ENCODE measurements at places on chromosomes 1 and 21.

DNA sequence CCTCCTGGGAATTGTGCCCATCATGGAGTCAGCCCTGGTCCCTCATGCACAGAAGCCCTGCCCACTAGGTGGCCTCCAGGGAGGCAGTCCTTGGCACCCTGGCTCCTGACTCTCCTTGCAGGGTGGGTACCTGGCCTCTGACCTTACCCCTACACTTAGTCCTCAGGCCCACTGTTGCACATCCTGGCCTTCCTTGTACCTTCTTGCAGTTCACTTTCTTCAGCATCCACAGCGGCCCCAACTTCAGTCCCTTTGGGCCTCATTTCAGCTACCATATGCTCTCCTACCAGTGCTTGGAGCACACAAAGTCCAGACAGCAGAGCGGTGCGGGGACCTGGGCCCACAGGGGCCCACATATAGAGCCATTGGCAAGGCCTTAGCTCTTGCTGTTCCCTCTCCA, 19.2 kb upstream of the PARP1 start:
- peak; percentile 45 for DNase-seq

DNA sequence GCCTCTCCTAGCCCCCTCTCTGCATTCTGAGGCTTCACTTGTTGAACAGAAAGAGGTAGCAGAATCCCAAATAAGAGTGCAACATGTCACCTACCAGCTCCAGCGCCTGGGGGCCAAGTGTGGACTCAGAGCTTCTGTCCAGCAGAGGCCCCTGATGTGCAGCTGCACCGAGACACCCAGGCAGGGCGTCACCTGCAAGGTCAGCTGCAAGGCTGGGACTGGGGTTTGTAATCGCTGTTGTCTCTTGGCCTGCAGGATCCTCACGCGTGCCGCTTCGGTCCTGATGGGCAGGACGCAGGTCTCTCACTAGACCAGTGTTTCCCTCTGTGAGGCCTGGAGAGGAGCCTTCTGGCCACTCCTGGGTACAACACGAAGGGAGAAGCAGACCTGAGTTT, 4.3 kb upstream of the SLX9 start:
- no peak for DNase-seq

DNA sequence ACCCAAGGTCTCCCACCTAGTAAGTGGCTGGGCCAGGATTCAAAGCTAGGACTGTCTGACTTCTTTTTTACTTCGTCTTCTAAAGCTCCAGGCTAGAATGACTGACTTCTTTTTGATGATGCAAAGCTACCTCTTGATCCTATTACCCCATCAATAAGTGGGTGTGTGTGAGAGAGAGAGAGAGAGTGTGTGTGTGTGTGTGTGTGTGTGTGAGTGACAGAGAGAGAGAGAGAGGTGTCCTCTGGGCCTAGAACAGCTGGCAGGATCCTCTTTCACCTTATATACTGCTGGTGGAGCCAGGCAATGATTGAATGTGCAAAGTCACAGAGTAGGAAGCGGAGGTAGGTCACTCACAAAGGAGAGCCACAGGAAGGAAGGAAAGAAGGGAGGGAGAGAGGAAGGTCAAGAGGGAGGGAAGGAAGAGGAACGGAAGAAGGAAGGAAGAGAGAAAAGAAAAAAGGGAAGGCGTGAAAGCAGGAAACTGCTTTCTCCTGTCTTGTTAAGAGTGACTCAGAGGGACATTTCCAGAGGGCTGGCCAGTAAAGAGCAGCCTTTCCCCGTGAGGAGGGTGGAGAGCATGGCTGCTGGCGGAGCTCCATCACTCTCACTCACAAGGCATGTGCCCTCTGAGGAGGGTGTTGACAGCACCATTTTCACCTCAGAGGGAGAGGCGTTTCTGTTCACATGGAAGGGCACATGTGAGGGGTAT, 68.9 kb downstream of the CDC7 start:
- DNase-seq, result no peak

GRCh38 chr21:17461014-17461413, 51.8 kb upstream of the CXADR start:
- DNase-seq, result no peak

- DNase-seq, result no peak
Measured at GRCh38 chr1:84390226-84390625, 8.1 kb upstream of the DNASE2B start.

DNA sequence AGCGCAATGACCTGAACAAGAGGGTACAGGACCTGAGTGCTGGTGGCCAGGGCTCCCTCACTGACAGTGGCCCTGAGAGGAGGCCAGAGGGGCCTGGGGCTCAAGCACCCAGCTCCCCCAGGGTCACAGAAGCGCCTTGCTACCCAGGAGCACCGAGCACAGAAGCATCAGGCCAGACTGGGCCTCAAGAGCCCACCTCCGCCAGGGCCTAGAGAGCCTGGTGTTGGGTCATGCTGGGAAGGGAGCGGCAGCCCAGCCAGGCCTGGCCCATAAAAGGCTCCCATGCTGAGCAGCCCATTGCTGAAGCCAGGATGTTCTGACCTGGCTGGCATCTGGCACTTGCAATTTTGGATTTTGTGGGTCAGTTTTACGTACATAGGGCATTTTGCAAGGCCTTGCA, 5.4 kb upstream of the CCDC28B start:
- DNase-seq, result no peak

DNA sequence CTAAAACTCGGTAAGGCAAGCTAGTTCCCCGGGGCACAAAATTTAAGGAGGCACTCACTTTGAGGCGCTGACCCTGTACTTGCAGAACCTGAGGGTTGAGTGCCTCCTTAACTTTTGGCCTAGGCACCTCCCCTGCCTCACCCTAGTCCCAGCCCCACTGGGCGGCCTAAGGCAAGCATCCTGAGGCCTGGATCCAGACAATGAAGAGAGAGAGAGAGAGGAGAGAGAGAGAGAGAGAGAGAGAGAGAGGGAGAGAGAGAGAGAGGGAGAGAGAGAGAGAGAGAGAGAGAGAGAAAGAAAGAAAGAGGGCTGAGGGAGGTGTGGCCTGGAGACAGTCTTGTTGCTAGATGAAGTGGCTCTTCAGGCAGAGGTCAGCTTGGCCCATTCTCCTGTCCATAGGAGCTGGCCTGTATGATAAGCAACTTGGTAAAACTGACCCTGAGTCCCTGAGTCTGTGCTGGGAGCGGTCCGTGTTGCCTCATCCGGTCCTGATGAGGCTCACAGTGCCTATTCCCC, 7.4 kb upstream of the LRRN2 start:
- DNase-seq, result no peak

DNA sequence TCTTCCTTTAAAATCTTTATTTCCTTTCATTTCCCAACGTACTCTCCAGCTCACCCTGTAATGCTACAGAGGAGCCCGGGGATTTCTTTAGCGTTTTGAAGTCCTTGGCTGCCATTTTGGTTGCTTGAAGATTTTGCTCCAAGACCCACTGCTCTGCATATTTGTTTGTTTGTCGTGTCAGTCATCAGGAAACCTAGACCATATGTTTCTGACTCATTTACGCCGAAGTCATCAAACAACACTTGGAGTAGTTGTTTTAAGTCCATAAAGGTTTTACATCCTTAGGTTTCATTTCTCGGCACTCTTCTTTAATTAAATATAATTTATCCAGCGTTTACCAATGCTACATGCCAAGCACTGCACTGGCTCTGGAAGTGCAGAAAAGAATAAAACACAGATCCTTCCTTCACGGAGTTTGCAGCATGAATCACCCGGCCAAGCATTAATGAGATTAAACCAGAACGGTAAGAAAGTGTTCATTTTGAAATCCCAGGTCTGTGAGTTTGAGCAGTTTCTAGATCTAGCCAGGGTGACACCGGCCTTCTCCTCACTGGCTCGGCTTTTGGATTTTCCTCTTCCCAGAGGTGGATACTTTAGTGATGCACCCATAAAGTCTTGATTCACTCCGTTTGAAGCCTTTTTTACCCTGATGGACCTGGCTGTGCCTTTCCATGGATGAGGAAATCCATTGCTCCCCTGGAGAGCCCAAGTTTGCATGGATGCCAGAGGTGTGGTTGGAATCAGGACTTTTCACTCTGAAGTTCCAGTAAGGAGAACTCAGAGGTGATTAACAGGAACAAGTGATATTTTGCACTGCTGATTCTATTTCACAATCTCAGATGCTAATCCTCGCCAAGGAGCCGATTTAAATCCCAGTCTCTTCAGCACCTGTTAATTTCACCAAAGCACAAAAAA, 109.3 kb downstream of the KAZN start:
- no peak for DNase-seq

- peak; percentile 37 for DNase-seq
Measured at GRCh38 chr1:48007047-48007446, 9.9 kb upstream of the TRABD2B start.

DNA sequence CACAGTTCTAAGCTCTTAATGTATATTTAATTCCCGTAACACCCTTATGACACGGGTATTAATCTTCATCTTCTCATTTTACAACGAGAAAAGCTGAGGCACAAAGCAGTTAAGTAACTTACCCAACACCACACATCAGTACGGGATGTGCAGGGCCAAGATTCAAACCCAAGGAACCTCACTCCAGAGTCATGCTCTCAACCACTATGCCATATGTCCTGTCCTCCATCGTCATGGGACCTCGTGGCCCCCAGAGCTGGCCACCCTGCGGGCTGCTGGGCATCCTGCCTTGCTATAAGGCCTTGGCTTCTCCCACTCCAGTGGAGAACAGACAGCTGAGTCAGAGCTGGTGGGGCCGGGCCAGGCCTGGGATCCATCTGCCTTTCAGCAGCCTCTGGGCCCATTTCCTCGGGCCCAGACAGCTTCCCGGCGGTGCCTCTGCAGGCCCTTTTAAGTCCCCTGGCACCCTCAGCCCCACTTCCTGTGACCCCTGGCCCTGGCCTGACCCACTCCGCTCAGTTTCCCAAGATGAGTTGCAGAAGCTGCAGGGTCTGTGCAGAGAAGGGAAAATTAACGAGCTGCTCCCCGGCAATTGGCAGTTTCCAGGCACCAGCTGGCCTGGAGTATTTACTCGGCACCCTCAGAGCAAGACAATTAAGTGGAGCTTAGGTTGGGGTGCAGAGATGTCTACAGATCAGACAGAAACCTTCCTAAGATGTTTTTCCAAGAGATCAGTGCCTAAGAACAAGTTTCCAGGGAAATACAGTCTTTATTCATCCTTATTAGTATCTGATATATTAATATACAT, 98.2 kb downstream of the EPHB2 start:
- DNase-seq, result no peak

DNA sequence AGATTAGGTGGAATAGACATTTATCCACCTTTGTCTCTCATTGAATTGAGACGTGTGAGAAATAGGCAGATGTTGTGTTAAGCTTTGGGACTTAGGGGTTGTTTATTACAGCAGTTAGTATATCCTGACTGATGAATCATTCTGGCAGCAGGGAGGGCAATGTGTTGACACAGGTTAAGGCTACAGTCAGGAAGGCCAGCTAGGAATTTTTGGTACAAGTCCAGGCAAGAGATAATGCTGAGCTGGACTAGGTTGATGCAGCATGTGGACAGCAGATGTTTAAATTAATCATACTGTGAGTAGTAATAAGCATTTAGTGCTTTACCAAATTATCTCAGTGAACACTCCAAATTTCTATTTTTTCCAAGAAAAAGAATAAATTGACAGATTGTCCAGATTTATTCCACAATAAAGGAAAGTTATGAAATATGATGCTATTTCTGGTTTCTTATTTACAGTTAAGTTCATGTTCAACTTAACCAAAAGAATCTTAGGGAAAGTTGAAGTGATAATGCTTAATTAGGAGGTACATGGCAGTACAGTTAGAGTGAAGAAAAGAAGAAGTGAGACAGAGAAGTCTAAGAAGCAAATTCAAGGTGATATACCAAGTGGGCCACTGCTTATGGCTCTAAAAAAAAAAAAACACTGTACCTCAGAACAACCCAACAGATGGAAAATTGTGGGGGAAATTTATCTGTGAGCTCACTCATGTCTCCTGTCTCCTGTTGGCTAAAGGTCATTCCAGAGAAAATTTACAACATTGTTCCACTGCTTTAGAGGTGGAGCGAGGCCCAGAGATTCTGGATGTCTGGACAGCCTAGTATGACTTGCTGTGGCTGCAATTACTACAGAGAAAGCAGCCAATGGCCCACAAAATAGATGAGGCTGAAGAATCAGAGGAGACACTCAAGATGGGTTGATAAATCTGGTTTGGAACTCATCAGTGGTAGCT, 102.7 kb upstream of the C21orf91 start:
- DNase-seq, result no peak

GRCh38 chr1:32205401-32206370, at the start of gene IQCC:
TSS of gene IQCC (plus strand) at chr1:32205671. CDS start at chr1:32205682, 11 bp downstream.
- DNase-seq, result peak; percentile 90

DNA sequence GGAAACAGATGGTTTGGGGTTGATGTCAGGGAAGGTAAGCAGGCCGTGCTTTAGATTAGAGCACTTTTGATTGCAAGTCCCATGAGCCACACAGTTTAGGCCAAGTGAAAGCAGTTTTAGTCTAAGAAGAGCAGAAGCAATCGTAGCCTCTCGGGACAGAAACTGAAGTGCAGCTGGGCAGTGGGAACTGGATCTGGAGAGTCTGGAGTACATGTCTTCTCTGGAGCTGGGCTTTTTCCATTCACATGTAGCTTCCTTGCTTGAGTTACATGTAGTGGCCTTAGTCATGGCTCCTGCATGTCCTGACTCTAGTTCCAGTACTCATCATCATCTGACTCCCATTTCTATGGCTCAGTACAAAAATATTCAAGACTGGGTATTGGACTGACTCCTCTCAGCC, 16.7 kb downstream of the CAMTA1 start:
- no peak for DNase-seq

DNA sequence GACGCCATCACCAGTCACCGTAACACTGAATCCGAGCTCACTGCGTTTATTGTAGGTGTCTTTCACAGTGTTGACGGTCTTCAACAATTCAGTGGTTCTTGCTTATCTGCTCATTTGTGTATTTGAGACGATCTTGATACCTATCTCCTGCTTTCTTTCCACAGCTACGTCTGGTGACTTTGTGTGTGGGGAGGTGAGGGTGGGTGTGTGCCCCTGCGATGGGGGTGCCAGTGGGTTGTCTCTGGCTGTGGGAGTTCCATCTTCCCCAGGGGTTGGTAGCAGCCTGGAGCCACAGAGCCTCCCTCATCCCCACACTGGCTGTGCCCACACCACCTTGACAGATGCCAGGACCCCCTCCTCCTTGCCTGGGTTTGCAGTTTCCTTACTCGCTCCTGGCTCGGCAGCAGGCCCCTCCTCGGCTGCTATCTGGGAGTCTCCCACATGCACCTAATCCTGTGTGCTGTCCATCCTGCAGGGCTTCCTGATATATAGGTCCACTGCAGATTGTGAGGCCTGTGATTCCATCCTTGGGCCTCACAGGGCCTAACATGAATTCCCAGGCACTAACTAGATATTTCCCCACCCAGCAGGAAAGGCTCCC, 6.3 kb upstream of the PARP1 start:
- peak; percentile 31 for DNase-seq
